Left hindlimb (tissue), 1 donor: ENCODE measurements at places on chromosomes 11 and 22.

DNA sequence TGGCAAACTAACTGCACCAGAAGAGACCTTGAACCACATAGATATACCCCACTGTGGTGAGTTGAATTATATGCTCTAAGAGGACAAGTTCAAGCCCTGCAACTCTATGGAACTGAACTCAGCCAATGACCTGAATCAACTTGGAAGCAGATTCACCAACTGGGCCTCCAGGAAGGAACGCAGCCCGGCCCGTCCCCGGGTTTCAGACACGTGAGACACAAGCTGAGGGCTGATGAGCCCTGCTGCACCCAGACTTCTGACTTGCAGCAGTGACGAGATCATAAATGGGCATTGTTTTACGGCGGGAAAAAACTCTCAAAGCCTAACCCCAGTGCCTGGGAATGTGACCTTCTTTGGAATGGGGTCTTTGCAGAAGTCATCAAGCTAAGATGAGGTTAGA is 28.5 kb upstream of the GAL start:
- DNase-seq = no peak

DNA sequence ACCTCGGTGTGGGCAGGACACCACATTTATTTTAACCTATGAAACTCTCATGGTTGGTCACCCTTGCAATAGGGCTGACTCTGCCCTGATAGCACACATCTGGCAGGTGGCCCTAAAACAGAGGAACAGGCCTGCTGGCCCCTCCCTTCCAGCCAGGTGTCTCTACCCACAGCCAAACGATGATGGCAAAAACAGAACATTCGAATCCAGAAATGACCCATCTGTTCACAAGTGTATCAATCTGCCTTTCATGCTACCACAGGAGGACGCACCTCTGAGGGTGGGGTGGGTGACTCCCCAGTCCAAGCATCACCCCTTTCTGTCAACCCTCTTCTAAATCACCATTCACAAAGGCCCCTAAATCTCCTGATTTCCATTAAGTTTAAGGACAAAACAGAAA is 118.1 kb downstream of the ETS1 start:
- no peak for DNase-seq

DNA sequence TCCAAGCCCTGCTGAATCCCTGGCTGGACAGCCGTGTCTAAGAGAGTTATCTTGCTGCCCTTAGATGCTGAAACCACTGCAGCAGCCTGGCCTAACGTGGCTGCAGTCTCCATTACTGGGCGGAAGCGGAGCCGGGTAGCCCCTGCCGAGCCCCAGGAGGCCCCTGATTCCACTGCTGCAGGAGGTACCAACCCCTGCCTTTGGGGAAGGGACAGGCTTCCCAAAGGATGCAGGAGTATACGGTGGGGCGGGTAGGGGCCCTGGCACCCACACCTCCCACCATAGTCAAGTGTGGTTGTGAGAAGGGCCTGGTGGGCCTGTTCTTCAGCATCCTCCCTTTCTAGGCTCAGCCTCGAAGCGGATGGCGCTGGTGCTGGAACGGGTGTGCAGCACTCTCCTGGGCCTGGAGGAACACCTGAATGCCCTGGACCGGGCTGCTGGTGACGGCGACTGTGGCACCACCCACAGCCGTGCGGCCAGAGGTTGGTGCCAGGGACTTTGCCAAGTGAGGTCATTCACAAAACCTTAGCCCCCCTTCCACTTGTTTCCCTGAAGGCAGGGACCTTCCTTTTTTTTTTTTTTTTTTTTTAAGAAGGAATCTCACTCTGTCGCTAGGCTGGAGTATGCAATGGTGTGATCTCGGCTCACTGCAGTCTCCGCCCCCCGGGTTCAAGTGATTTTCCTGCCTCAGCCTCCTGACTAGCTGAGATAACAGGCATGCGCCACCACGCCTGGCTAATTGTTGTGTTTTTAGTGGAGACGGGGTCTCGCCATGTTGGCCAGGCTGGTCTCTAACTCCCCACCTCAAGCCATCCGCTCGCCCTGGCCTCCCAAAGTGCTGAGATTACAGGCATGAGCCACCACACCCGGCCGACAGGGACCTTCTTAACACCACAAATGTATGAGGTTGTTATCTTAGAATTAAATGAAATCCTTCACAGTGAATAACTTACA is 11.0 kb downstream of the TKFC start:
- no peak for DNase-seq

DNA sequence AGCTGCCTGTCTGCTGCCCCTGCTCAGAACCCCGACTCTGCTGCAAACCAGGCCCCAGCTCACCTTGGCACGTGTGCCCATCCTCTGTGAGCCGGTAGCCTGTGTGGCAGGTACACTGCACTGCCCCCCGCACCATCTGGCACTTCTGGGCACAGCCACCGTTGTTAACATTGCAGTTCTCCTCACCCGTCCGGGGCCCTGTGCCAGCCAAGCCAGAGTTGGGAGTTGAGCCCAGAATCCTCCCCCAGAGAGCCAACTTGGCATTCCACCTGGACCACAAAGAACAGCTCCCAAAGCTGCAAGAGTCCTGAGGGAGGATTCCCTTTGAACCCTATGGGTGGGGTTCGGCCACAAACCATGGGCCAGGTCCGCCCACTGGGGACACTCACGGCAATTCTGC is 22.5 kb downstream of the LRP4 start:
- DNase-seq = no peak

DNA sequence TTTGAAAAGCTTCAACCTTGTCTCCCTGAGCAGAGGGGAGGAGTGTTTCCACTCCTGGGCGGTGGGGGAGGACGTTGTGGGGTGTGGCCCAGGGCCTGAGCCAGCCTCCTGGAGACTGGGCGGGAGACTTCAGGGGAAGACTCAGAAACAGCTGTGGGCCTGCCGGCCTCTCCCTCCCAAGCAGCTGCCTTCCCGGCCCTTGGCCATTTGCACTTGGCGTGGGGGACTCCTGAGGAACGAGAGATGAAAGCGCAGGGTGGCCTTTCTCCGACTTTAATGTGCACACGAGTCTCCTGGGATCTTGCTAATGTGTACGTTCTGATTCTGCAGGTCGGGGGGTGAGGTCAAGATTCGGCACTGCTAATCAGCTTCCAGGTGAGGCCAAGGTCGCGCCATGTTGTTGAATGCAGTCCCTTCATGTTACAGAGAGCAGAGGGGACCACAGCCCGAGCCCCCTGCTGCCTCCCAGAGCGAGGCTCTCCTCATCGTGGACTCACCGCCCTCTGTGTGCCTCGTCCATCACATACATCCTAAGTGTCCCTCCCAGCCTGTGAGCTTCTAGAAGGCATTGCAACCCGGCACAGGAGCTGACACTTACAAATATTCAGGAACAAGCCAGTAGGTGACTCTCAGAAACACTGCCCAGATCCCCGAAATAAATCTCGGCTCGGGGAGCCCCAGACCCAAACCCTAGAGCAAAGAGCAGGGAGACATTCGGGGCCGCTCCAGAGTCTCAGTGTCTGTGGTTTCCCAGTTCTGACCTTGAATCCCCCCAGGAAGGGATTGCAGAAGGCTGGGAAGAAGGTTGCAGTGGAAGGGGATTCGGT is 7.7 kb downstream of the LIF start:
- DNase-seq = peak; percentile 80
